A673 (cell line): ENCODE measurements at places on chromosomes 6 and 20. TPM values are rescaled to one million over a fixed set of nuclear protein-coding genes. Genes with fewer than 3 reads are reported as not detected.

DNA sequence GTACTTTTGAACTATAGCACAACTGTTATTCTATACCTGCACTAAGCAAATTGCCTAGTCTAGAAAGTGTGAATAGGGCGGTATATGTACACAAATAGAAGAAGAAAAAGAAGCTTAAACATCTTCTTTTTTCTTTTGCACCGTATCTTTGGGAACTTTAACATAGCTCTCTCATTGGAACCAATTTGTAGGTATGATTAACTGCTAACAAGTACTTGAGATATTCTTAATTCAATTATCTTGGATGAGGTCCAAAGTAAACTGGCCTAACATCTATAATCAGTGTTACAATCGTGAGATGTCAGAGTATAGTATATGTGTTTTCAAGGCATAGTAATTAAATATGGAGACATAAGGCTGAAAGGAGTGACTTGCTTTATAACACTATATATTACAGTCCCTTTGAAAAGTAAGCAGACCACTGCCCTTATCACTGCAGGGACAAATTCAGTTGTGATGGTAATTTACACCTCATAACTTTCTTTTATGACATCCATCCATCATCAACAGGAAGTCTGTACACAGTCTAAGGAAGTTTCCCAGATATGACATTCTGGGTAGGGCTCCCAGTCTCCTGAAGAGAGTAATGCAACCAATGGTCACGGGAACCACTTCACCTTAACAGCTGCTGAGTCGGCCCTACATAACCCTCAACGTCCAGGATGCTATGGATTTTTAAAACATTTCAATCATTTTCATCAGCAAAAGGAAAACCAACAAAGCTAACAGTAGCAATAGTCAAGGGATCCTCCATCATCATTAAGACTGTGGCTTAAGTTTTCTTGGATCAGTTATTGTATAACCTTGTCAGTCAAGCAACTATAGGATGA is 37.6 kb downstream of the NKAIN2 start:
- DNase-seq, result no peak

The CRISP3 gene
- total RNA-seq, result not detected in 2 replicates

DNA sequence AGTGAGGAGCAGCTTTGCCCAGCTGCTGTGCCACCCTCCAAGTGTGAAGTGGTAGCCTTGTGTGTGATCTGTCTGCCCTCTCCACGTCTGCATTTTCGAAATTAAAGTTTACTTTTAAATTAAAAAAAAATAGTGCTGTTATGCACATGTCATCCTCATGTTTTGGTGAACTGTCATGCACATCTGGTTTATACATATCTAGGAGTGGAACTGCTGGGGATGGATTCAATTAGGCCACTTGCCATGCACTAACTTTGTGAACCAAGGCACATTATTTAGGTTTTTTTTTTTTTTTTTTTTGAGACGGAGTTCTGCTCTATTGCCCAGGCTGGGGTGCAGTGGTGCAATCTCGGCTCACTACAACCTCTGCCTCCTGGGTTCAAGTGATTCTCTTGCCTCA is 3.6 kb downstream of the GTSF1L start:
- DNase-seq, result no peak

DNA sequence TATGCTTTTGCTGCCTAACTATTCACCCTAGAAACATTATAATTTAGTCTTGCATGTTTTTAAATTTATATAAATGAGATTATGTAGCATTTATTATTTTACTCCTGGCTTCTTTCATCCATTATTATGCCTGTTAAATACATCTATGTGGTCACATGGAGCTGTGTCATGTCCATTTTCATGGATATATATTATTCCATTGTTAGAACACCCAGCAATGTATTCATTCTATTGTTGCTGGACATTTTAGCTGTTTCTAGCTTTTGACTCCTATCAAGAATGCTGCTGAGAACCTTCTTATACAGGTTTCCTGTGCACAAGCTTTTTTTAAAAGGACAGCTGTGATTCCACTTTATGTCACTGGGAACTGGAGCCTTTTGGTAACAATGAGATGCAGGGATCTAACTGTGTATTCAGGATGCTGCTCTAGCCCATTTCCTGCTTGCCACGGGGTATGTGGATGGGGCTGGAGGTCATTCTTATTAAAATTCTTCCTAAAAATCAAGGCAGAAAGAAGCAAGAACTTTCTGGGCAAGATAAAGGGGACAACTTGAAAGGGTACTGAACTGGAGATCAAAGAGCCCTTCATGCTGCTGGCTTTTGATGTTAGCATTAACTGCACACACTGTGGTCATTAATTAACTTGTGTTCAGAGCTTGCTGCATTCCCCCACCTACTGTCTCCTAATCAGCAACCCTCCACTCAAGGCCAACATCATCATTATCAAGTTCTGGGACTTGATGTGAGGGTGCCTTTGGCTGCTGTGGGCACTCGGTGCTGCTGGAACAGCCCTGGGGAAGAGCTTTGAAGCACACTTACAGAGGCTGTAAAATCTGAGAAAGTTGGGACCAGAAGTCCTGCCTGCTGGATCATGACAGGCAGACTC is 96.6 kb upstream of the AKIRIN2 start:
- DNase-seq, result no peak

The TSBP1 gene
- total RNA-seq, result not detected in 2 replicates

The SLC4A11 gene
- 1.1 and 1.5 TPM in 2 replicates for total RNA-seq

- DNase-seq, result no peak
These were observed 167.3 kb upstream of the AKIRIN2 start for GRCh38 chr6:87869064-87869905.

DNA sequence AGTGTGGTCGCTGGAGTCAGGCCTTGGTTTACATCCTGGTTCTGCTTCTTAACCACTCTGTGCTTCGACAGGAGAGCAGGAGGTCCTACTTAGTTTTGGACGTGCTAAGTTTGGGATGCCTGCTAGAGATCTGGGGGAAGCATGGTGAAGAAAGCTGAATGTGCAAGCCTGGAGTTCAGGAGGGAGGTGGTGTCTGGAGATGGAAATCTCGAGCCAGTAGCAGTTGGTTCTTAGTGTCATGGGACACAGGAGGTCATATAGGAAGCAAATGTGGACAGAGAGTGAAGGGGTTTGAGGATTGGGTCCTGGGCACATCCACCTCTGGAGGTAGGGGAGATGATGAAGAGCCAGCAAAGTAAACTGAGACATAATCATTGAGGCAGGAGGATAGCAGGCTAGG is 131.4 kb downstream of the SYCP2 start:
- DNase-seq, result no peak

DNA sequence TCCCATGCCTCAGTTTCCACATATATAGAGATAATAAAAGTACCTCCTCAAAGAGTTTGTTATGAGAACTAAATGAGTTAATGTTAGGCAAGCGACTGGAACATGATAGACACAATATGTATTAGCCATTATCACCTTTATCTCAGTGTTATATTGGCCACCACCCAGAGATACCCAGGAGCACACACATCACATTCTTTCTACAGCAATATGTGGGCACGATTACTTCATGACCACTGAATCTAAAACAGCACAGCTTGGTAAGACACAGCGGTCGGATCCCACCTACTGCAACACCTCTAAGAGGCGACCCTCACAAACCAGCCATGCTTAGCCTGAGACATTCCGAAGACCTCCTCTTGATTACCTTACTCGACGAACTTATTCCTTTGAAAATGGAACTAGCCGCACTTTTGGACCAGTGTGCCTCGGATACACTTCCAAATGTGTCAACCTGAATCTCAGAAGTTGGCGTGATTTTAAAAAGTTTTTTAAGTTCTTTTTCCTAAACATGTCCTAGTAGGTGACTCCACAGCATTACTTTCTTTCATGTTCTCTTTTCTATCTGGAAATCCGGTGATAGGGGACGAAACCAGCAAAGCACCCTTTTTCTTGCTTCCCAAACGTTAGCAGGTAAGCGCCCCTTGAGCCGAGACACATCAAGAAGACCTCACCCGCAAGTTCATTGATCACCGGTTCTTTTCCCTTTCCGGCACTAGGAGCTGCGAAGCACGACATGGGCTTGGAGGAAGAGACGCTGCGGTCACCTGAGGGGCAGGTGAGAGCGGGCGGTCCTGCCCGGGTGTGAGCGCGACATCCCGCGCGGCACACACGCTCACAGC is 923 bp downstream of the GMDS start:
- DNase-seq, result no peak

The FAM184A gene
- total RNA-seq, result 0.97 and 2.1 TPM in 2 replicates

DNA sequence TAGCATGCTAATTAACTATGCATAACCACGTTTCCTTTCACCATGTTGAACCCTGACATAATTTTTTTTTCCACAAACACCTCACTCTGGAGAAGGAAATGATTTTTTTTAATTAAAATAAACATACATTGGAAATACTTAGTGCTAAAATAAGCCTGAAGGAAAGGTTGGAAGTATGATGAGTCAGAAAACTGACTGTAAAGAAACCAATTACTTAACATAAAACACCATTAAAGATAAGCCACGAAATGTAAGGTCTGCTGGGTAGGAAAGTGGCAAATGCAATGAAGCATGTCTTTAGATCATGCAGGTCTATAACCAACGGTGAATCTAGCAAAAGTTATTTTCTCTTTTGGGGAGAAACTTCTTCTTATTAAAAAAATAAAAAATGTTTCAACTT is 47.5 kb downstream of the OPRM1 start:
- DNase-seq, result no peak

The ZSCAN23 gene
- 5.4 and 8.3 TPM in 2 replicates for total RNA-seq

GRCh38 chr6:67971812-67972211 is 663.3 kb upstream of the ADGRB3 start:
- no peak for DNase-seq

The CCDC167 gene
- 31.5 and 42.4 TPM in 2 replicates for total RNA-seq

The CCN6 gene
- not detected in 2 replicates for total RNA-seq

- DNase-seq, result no peak
These were observed 172.9 kb downstream of the LAMA2 start for GRCh38 chr6:129055796-129056195.

DNA sequence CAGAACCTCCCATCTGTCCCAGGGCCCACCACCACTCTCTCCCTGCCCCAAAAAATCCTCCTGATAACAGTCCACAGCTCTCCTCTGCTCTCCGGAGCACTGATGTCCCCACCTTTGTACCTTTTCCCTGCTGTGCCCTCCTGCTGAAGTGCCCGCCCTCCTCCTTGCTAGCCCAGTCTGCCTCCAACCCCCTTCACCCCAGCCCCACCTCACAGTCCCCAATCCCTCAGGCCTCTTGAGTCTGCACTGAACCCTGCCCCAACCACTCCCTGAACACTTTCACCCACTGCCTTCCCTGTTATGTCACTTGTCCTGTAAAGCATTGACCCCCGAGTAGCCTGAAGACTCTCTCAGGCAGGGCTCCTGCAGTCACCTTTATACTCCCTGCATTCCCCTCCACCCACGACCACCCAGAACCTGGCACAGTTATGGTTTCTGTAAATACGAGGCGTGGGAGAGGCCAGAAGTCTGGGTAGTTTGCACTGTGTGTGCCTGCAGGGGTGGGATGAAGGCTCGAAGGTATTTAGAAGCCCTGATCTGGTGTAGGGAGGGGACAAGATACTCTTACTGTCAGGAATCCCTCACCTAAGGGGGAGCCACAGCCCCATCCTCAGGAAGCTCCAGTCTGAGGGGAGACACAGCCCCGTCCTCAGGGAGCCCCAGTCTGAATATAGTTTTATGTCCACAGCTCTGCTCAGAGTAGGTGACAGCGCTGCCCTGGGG is 5.4 kb downstream of the GLP1R start:
- no peak for DNase-seq

The PGK2 gene
- not detected in 2 replicates for total RNA-seq

GRCh38 chr6:17169291-17169690 is 67.4 kb downstream of the STMND1 start:
- DNase-seq, result no peak

The NEDD9 gene
- 5.6 and 6.6 TPM in 2 replicates for total RNA-seq

- DNase-seq, result no peak
These were observed 34.5 kb downstream of the MDGA1 start for GRCh38 chr6:37663019-37663810.

The SAMD3 gene
- not detected in 2 replicates for total RNA-seq

GRCh38 chr20:48962976-48963771 is 41.7 kb downstream of the ARFGEF2 start:
- no peak for DNase-seq

The PRICKLE4 gene
- total RNA-seq, result 1.9 TPM in 1 of 2 replicates, not detected in the other

DNA sequence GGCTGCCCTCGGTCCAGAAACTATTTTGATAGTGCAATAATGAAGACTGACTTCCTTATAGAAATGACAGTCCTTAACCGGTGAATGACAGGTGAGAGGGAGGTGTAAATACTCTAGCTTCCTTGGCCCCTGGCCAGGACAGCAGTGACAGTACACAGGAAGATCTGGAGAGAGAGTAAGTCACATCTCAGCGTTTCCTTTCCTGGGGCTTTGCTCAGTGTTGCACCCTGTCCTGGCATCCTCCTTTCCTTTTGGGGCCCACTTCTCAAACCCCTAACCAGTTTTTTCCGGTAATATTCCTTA is 336.9 kb downstream of the CD83 start:
- DNase-seq, result no peak

- DNase-seq, result peak; percentile 69
These were observed 107.2 kb downstream of the ATP9A start for GRCh38 chr20:51660672-51661608.

The PRDM13 gene
- 0.58 and 1.2 TPM in 2 replicates for total RNA-seq

DNA sequence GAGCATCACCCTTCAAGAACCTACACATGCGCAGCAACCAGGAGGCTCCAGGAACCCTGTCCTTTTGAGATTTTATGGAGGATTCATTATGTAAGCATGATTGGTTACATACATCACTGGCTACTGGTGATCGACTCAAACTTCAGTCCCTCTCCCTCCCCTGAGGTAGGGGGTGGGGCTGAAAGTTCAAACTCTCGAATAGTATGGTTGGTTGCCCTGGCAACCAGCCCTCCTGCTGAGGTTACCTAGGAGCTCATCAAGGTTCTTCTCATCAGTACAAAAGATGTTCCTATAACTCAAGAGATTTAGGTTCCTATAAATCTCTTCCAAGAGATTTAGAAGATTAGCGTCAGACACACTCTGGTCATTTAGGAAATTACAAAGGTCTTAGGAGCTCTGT is 21.9 kb upstream of the ZSCAN9 start:
- DNase-seq, result no peak

- no peak for DNase-seq
These were observed 66.4 kb downstream of the ANKS1A start for GRCh38 chr6:34955442-34955841.

GRCh38 chr6:82772851-82773717 is 292.6 kb downstream of the UBE3D start:
- no peak for DNase-seq

The CLPSL2 gene
- not detected in 2 replicates for total RNA-seq

GRCh38 chr6:14638906-14639761 is 521.6 kb downstream of the CD83 start:
- DNase-seq, result peak; percentile 70
